A549 treated with ZK216348 at 1 μM for 4 hours (cell line): ENCODE measurements at places on chromosomes 12 and 14. TPM values are rescaled to one million over a fixed set of nuclear protein-coding genes. Genes with fewer than 3 reads are reported as not detected.

Gene CTDSP2
- total RNA-seq: 40.9 to 60.8 TPM (median 50.5 TPM) in 5 replicates

Gene KIF26A
- total RNA-seq: 1.3 to 4.6 TPM (median 4.2 TPM) in 5 replicates

Gene DUSP6
- total RNA-seq: 7.1 to 10.5 TPM (median 9.6 TPM) in 5 replicates

Gene NANOG
- not detected in 5 replicates for total RNA-seq

Gene IRF2BPL
- total RNA-seq: 10.6 to 22.4 TPM (median 22.0 TPM) in 5 replicates

Gene LTBP2
- 7.1 to 16.0 TPM (median 10.2 TPM) in 5 replicates for total RNA-seq

Gene ATP23
- 4.7 to 6.4 TPM (median 5.6 TPM) in 5 replicates for total RNA-seq

Gene RNASE3
- not detected in 5 replicates for total RNA-seq

Gene RPS6KL1
- total RNA-seq: 0.37 to 0.81 TPM (median 0.51 TPM) in 4 of 5 replicates, not detected in the other

Gene KERA
- total RNA-seq: not detected in 5 replicates

Gene PMEL
- total RNA-seq: 0.38 to 1.3 TPM (median 0.74 TPM) in 5 replicates

Gene COX8C
- not detected in 5 replicates for total RNA-seq

Gene SIX6
- total RNA-seq: not detected in 5 replicates

Gene GOLGA5
- 23.5 to 35.0 TPM (median 28.0 TPM) in 5 replicates for total RNA-seq

Gene LRTM2
- total RNA-seq: not detected in 5 replicates

Gene TCTN1
- 28.7 to 33.6 TPM (median 32.4 TPM) in 5 replicates for total RNA-seq

Gene GLT1D1
- not detected in 5 replicates for total RNA-seq

Gene NEDD8
- 456 to 538 TPM (median 471 TPM) in 5 replicates for total RNA-seq
